CD14-positive monocyte (primary cell): ENCODE measurements at places on chromosomes 1 and 21.

GRCh38 chr1:95145493-95145892 is 28.3 kb downstream of the TLCD4 start:
- no peak for DNase-seq

GRCh38 chr1:204431310-204432184 is 19.9 kb upstream of the PPP1R15B start:
- DNase-seq = peak; percentile 73

DNA sequence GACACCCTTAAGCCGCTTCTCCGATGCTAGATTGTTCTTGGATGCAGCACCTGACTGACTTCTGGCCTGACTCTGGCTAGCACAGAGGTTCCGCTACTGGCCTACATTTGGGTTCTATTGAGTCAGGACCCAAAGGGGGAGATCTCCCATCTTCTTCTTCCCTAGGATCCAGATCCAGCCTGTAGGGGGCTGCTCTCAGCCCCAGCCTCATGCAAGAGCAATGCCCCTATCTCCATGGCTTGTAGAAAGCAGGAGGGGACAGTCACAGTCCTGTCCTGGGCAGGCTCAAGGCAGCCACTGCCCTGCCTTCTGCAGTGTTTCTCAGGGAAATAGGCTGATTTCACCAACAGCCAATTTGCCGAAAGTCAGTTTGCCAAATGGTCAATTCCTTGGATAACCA is 6.3 kb upstream of the ADAR start:
- DNase-seq = no peak

GRCh38 chr1:1205769-1206375 is 520 bp downstream of the TNFRSF18 start:
- DNase-seq = no peak

GRCh38 chr1:173395762-173396161 is 81.4 kb upstream of the PRDX6 start:
- no peak for DNase-seq

DNA sequence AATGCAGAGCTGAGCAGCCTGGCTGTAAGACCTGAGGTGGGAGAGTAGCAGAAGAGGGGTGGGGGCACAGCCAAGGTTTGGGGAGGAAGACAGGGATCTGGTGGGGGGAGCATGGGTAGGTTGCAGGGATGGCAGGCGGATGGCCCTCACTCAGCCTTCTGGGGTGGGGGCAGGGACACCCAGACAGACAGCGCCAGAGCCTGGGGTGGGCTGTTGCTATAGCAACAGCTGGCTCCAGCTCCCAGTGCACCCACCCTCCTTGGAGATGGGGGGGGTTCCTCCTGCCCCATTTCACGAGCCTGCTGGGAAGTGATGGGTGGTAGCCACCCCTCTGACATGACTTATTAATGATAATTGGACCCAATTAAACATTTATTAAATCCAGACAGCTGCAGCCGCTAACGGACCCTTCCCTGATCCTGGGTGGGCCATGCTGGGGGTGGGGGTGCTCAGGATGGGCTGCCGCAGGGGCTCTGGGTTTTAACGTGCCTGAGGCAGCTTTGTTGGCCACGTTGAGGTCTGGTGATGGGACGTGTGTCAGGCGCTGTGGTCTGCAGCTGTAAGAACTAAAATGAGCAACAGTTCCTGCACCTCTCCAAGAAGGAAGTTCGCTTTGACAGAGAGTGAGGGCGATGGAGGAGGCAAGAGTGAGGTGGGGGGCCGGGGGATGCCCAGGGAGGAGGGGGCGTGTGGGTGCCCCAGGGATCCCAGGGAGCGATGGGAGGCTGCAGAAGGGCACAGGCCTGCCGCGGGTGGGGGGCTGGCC is 19.4 kb downstream of the AGRN start:
- peak; percentile 57 for DNase-seq

DNA sequence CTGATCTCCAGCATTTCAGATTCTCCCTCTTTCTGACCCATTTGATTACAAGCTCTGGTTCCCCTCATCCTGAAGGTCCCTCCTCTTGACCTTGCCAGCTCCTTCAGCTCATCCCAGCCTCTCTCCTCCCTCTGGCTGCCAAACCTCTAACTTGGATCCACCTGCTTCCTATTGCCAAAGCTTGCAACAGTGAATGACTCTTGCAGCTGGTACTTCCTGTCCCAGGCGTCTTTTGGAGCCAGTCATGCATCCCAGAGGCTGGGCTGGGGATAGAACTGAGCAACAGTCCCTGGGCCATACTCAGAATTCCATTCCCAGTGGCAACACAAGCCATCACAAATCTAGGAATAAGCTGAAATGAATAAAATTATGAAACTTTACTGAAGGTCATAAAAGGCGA is 27.7 kb upstream of the SPOCD1 start:
- DNase-seq = peak; percentile 23

DNA sequence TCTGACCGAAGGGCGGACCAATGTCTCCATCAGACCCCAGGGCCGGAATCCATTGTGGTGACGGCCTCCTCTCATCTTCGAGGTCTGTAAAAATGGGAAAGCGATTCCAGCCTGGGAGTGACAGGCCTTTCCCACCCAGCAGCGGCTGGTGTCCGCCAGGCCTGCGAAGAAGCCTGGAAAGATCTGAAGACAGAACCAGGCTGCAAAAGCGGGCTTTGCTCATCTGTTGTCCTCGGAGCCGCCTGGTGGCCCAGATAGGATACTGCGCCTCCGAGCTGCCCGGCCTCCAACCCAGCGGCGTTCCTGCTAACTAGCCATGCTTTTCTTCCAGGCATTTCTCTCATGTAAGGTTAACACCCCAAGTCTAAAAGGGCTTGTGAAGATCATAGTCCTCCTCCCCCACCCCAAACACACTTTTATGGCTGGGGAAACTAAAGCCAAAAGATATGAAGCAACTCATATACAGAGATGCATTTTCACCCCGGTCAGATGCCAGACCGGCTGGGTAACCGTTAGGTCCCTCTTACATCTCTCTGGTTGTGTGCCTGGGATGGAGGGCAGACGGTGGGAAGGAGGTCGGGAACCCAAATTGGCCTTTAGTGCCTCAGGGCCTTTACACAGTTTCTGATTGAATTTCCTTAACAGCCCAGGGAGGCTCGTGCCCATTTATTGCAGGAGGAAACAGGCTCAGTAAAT is 1.9 kb upstream of the DHRS3 start:
- DNase-seq = no peak

GRCh38 chr1:221574529-221574928 is 167.4 kb downstream of the DUSP10 start:
- DNase-seq = no peak

DNA sequence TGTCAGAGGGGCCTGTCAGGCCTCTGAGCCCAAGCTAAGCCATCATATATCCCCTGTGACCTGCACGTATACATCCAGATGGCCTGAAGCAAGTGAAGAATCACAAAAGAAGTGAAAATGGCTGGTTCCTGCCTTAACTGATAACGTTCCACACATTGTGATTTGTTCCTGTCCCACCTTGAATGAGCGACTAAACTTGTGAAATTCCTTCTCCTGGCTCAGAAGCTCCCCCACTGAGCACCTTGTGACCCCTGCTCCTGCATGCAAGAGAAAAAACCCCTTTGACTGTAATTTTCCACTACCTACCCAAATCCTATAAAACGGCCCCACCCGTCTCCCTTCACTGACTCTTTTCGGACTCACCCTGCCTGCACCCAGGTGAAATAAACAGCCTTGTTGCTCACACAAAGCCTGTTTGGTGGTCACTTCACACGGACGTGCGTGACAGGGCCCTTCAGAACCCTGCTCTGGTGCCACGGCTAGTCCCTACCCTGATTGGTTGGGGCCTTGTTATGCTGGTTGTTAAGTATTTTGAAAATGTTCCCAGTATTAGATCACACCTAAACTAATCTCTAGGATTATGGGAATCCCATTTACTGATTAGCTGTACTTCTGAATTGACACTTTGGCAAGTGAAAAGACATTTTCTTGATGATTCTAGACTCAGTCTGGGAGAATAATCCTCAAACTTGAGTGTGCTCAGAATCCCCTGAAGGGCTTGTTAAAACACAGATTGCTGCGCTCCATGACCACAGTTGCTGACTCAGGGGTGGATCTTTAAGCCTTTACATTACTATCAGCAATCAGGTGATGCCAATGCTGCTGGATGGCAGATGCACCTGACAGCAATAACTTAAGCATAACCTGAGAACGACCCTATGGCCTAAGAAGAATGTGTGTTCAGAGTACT is 28.8 kb upstream of the SPATA6 start:
- no peak for DNase-seq

DNA sequence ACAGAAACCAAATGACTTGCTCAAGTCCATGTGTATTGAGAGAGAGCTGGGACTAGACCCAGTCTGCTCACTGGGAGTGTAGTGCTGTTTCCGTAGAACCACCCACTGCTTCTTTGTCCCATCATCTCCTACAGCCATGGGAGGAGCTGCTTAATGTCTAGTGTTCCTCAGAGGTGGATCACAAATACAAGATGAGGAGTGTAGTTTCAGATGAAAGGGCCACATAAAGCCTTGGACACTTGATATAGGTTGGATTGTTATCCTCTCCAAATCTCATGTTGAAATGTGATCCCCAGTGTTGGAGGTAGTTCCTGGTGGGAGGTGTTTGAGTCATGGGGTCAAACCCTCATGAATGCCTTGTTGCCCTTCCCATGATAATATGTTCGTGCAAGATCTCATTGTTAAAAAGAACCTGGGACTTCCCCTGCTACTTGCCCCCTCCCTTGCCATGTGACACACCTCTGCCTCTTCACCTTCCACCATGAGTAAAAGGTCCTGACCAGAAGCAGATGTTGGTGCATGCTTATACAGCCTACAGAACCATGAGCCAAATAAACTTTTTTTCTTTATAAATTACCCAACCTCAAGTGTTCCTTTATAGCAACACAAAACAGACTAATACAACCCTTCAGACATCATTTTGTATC is 127.5 kb upstream of the DNAH14 start:
- no peak for DNase-seq

- DNase-seq = no peak
Measured at GRCh38 chr1:41046347-41046775, 24.8 kb upstream of the SLFNL1 start.

GRCh38 chr1:74763807-74764206 is 30.9 kb downstream of the TYW3 start:
- DNase-seq = no peak

- DNase-seq = no peak
Measured at GRCh38 chr1:58013237-58013636, 533.3 kb downstream of the OMA1 start.

DNA sequence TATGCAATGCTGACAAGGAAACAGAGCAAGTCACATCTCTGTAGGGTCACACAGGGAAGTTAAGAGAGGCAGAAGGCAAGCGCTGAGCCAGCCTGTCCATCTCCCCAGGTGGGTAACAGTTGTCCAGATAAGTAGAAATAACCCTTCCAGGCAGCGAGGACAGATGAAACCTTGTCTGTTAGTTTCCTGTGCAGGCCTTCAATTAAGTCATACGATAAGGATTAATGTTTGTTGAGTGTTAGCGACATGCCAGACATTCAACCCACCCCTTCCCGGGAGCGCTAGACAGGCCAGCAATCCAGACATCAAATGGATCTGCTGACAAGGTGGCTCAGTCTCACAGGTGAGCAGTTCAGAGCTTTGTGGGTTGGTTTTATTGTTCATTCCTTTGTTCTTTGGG is 221.5 kb upstream of the FMN2 start:
- no peak for DNase-seq
